ENCODE measurements at places on chromosomes 3 and 15. TPM values are rescaled to one million over a fixed set of nuclear protein-coding genes. Genes with fewer than 3 reads are reported as not detected.

Gene SLC51A
- 3.9 TPM for total RNA-seq

Gene ADCY5
- 5.3 TPM for total RNA-seq

Gene CDHR4
- not detected for total RNA-seq

Gene TP63
- 2.4 TPM for total RNA-seq

Gene FANCD2OS
- total RNA-seq: not detected

Gene ONECUT1
- 15.2 TPM for total RNA-seq

Gene ZSCAN29
- total RNA-seq: 29.8 TPM

Gene UROC1
- total RNA-seq: 4.2 TPM

Gene FANCD2
- total RNA-seq: 8.8 TPM

GRCh38 chr3:14397940-14398796 is 4.2 kb upstream of the SLC6A6 start:
- H3K4me3 ChIP-seq: no peak overlapping the region
- H3K27me3 ChIP-seq: no peaks in the 10 kb centered on the region
- DNase-seq: no peak
- H3K27ac ChIP-seq: no peak overlapping the region
- H3K36me3 ChIP-seq: no peaks in the 10 kb centered on the region

DNA sequence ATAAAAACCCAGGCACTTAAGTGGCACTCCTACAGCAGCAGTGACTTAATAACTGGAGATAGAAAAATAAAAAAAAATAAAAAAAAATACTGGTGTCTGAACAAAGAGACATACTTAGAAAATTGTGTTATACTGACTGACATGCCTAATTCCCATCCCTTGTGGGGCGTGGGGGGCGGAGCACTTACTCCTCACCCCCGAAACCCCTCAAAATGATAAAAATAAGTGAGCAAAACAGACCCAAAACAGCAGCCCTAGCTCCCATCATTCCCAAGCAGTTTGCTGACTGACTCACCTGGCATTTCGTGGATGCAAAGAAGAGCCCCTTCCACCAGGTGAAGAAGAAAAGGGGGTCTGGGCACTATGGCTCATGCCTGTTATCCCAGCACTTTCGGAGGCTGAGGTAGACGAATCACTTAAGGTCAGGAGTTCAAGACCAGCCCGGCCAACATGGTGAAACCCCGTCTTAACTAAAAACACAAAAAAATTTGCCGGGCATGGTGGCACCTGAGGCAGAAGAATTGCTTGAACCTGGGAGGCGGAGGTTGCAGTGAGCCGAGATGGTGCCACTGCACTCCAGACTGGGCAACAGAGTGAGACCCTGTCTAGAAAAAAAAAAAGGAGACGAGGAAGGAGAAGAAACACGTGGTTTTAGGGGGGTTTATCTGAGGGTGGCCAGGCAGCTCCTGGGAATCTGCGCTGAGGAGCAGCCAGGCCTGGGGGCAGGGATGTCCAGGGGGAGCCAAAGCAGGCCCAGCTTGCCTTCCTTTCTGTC is 50.8 kb upstream of the BLM start:
- no peak overlapping the region for H3K27ac ChIP-seq
- no peak for DNase-seq
- H3K4me1 ChIP-seq: peaks cover 3% of the 10 kb centered on the region

DNA sequence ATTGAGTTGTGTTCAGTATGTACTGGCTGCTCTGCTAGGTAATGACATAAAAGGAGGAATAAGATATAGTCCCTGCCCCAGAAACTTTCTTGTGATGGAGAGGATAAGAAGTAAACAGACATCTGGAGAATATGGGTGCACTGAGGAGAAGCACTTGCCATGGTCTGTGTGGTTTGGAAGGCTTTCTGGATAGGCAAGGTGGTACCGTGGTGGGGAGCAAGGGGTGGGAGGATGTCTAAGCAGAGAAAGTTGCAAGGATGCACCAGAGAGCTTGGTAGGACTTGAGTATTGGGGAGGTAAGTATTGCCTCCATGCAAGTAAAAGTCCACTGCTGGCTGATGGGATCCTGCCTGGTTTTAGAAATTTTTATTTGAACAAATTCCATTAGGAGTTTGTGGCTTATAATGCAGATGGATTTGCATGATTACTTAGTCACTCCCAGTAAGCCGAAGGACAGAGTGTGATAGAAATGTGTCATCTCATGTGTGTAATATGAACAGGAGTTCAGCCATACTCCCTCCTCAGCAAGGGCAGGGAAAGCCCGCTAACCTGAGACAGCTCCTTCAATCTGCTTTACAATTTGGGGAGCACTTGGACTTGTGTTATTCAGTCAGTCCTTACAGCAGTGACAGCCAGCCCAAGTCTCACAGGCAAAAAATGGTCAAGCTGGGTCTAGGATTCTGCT is 53.6 kb downstream of the CLSTN2 start:
- H3K36me3 ChIP-seq: no peaks in the 10 kb centered on the region
- no peak for DNase-seq
- H3K4me1 ChIP-seq: no peaks in the 10 kb centered on the region
- H3K27ac ChIP-seq: no peak overlapping the region
- no peak overlapping the region for H3K4me3 ChIP-seq

GRCh38 chr15:58926823-58927222 is 6.7 kb downstream of the SLTM start:
- peaks cover 13% of the 10 kb centered on the region for H3K4me1 ChIP-seq
- no peak overlapping the region for H3K27ac ChIP-seq
- no peaks in the 10 kb centered on the region for H3K27me3 ChIP-seq
- no peaks in the 10 kb centered on the region for H3K36me3 ChIP-seq

DNA sequence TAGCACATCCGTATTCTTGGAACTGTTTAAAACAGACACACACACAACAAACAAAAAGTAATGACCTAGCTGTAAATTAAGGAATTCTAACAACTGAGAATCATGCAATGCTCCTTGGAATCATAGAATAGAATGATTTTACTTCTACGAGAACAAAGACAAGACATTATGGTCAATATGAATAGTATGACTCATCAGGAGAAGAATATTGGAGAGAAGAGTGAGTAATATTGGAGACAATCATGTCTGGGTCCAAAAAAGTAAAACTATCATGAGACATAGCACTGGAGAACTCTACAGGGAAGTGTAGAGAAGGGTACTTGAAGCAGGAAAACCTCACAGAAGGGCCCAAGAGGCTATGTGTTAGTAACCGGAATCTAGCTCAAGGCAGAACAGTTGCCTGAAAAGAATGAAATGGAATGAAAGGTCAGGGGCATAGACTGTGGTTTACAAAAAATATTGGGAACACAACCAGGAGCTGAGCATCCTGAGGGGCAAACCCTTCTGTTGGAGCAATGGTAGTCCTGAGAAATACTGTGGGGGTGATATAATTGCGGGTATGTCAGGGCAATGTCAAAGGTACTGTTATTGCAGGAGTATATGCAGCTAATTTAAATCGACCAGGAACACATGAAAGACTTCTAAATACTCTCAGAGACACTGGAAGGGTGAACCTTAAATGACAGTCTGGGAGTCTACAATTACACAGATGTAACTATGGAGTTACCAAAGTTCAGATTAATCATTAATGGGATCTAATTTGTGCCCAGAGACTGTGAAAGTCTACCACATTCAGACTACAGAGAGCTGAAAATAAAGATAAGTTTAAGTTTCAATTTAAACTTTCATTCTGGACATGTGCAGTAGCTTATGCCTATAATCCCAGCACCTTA is 201.2 kb downstream of the BCHE start:
- H3K4me1 ChIP-seq: no peaks in the 10 kb centered on the region
- H3K36me3 ChIP-seq: no peaks in the 10 kb centered on the region
- no peak overlapping the region for H3K4me3 ChIP-seq
- H3K27me3 ChIP-seq: no peaks in the 10 kb centered on the region
- no peak for DNase-seq

GRCh38 chr3:126389112-126389793 is 5.5 kb upstream of the CFAP100 start:
- peak overlapping the region; percentile 77 for H3K27ac ChIP-seq
- no peaks in the 10 kb centered on the region for H3K36me3 ChIP-seq
- peak; percentile 95 for DNase-seq
- peak overlapping the region; percentile 15 for H3K4me3 ChIP-seq
- H3K4me1 ChIP-seq: no peaks in the 10 kb centered on the region

- peak; percentile 29 for DNase-seq
- H3K36me3 ChIP-seq: no peaks in the 10 kb centered on the region
- peak overlapping the region; percentile 53 for H3K27ac ChIP-seq
- H3K4me1 ChIP-seq: peaks cover 6% of the 10 kb centered on the region
Observed at GRCh38 chr3:32082721-32083120, 23.7 kb upstream of the GPD1L start.

- no peak overlapping the region for H3K4me3 ChIP-seq
- H3K27ac ChIP-seq: no peak overlapping the region
- no peaks in the 10 kb centered on the region for H3K27me3 ChIP-seq
- no peaks in the 10 kb centered on the region for H3K36me3 ChIP-seq
- H3K4me1 ChIP-seq: no peaks in the 10 kb centered on the region
Observed at GRCh38 chr3:37217098-37217849, 42.9 kb upstream of the LRRFIP2 start.

GRCh38 chr3:170584585-170585007 is 1.3 kb downstream of the SLC7A14 start:
- DNase-seq: peak; percentile 91
- no peaks in the 10 kb centered on the region for H3K4me1 ChIP-seq
- H3K4me3 ChIP-seq: no peak overlapping the region
- no peak overlapping the region for H3K27ac ChIP-seq

GRCh38 chr3:133821767-133822638 is 16.4 kb downstream of the SRPRB start:
- H3K4me1 ChIP-seq: no peaks in the 10 kb centered on the region
- DNase-seq: peak; percentile 46
- H3K36me3 ChIP-seq: no peaks in the 10 kb centered on the region
- H3K27ac ChIP-seq: no peak overlapping the region
- H3K27me3 ChIP-seq: no peaks in the 10 kb centered on the region

DNA sequence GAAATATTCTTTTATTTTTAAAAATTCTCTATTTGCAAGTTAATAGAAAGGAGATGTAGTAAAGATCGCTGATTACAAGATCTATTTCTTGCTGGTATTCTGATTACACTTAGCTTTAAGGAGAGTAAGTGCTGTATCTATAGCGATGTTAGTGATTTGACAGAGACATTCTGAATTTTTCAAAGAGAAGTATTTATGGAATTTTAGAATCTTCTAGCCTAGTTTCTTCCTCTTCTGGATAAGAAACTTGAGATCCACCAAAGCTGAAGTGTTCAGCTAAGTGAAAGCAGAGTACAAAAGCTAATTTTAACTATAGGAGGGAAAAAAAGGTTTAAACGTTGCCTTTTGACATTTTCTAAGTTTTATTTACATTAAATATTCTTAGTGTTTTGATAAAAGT is 72.1 kb upstream of the RARB start:
- no peaks in the 10 kb centered on the region for H3K4me1 ChIP-seq
- DNase-seq: no peak
- no peak overlapping the region for H3K27ac ChIP-seq
- no peaks in the 10 kb centered on the region for H3K36me3 ChIP-seq
- no peak overlapping the region for H3K4me3 ChIP-seq
- H3K27me3 ChIP-seq: no peaks in the 10 kb centered on the region

DNA sequence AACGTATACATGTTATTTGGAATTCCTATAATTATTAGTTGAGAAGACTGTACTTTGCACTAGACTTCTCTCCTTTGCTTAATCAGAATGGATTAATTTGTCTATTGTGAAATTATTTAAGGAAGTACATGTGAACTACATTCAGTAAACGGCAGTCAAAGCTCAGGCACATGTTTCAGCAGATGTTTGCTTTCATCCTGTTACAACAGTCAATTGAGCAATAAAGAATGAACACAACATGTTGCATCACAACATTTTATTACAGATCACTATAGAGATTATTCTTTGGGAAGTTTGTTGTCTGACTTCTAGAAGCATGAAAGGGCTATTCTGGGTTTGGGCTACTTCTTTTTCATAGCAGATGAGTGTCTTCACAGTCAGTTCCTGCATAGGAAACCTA is 39.2 kb downstream of the RAB27A start:
- H3K27me3 ChIP-seq: no peaks in the 10 kb centered on the region
- H3K36me3 ChIP-seq: no peaks in the 10 kb centered on the region
- H3K27ac ChIP-seq: peak overlapping the region; percentile 37
- H3K4me3 ChIP-seq: no peak overlapping the region
- peaks cover 11% of the 10 kb centered on the region for H3K4me1 ChIP-seq
- peak; percentile 53 for DNase-seq

DNA sequence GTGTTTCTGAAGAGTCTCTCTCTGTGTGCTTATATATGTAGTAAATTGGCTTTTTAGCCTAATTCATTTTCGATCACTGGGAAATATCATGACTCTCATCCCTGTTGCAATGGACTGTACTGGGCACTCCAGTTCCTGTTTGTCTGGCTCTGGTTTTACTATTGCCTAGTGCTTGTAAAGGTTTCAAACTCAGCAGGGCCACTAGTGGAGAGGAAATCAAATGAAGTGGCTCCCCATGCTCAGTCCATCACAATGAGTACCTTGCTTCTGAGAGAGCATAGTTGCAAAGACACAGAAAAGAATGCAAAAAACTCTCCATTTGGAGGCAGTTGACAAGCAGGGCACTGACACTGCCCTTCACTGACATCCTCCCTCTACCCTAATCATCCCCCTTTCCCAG is 167.8 kb downstream of the TAFA4 start:
- H3K4me3 ChIP-seq: no peak overlapping the region
- no peak for DNase-seq
- no peak overlapping the region for H3K27ac ChIP-seq
- H3K36me3 ChIP-seq: no peaks in the 10 kb centered on the region

DNA sequence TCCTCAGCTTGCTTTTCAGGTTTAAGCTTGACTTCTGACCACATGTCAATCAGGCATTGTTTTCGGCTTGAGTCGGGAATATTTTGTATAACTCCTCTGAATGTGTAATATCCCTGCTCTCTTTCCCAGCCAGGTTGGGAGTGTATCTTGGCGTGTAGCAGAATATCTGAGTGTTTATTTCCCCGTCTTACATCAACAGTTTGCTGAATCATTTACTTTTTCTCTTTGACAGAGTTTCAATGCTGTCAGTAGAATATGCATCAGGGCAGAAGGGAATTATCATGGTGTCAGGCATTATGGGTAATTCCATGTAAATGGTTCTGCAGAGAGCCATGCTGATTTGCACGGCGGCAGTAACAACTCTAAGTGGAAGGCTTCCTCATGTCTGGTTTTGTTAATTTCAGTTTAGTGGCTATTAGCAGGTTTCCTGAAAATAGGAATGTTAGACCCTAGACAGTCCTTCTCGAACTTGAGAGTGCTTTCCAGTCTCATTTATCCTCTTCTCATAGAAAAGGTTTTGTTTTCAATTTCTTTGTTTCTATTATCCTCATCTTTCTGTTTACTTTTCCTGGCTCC is 566.3 kb downstream of the AGBL1 start:
- no peak overlapping the region for H3K27ac ChIP-seq
- no peaks in the 10 kb centered on the region for H3K36me3 ChIP-seq
- DNase-seq: no peak

GRCh38 chr3:86921971-86922680 is 68.8 kb downstream of the VGLL3 start:
- H3K36me3 ChIP-seq: no peaks in the 10 kb centered on the region
- H3K27me3 ChIP-seq: no peaks in the 10 kb centered on the region
- H3K4me3 ChIP-seq: no peak overlapping the region
- no peak for DNase-seq
- no peaks in the 10 kb centered on the region for H3K4me1 ChIP-seq

DNA sequence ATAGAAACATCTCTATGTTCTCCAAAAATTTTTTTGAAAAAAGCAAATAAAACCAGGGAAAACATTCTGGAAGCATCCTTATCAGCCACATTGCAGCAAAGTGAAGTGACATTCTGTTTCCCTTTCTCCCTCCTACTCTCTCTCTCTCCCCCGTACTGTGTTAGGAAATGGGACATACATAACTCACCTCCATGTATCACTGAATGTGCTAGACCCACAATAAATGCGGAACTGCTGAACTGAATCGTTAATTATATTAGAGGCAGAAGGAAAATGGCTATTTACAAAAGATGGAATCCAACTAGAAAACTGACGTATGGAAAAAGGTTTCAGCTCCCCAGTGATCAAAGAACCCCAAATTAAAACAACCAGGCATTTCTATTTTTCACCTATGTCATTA is 129.8 kb downstream of the MINAR1 start:
- H3K27ac ChIP-seq: no peak overlapping the region
- no peak overlapping the region for H3K4me3 ChIP-seq
- H3K36me3 ChIP-seq: no peaks in the 10 kb centered on the region

Measured in hepatocyte (in vitro differentiated cells).